ENCODE measurements at places on chromosomes 16 and 17.
A peak's percentile ranks its signal among the peaks of the same experiment; 100 is the strongest.

DNA sequence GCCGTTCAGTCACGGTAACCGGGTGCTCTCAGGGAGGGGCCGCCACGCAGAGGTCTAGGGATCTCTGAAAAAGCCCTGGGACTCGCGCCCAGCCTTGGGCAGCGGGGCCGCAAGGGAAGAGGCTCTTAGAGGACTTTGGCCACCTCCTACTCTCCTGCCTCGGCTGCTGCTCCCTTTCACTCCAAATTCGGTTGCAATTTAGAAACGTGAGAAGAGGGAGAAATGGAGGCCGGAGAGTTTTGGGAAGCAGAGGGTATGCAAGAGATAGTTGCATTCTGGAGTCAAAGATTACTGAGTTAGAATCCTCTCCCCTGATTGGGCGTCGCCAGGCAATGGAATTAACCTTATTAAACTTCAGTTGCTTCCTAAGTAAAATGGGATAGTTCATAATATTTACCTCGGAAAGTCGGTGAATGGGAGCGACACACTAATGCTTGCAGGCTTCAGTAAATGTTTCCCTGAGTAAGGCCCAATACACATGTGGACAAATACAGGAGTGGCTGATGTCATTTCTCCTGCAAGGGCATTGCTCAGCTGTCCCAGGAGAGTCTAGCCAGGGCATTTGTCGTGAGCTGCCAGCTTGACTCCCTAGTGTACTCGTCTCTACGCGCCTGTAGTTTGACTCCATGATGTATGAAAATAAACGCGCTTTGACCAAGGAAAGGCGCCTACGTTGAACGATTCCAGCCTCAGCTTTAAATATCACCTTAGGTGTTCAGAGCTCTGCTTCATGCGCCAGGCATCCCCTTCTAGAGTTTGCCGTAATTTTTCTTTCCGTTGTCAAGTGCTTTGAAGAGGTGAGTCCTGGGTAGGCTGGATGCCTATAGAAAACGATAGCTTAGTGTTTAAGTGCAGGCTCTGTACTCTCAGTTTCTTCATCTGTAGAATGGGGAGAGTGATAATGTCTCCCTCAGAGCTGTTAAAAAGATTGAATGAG, 667 bp downstream of the OGFOD1 start:
- peak; percentile 15 for DNase-seq

GRCh38 chr16:7086822-7087616, 245.6 kb upstream of the RBFOX1 start:
- DNase-seq, result no peak

DNA sequence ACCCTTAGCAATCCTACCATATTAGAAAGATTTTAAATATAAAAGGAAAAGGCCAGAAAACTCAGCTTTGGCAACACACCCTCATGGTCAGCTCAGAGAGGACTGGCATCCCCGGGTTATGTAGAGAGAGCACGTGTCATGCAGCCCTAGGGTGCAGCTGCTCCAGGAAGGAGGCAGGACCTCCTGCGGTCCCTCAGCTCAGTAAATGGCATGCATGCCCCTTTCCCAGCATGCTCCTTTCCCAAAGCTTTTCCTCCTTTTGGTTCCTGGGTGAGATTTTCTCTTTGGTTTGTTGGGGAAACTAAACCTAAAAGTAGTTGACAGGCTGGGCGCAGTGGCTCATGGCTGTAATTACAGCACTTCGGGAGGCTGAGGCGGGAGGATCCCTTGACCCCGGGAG, 3.9 kb downstream of the GAN start:
- DNase-seq, result no peak

DNA sequence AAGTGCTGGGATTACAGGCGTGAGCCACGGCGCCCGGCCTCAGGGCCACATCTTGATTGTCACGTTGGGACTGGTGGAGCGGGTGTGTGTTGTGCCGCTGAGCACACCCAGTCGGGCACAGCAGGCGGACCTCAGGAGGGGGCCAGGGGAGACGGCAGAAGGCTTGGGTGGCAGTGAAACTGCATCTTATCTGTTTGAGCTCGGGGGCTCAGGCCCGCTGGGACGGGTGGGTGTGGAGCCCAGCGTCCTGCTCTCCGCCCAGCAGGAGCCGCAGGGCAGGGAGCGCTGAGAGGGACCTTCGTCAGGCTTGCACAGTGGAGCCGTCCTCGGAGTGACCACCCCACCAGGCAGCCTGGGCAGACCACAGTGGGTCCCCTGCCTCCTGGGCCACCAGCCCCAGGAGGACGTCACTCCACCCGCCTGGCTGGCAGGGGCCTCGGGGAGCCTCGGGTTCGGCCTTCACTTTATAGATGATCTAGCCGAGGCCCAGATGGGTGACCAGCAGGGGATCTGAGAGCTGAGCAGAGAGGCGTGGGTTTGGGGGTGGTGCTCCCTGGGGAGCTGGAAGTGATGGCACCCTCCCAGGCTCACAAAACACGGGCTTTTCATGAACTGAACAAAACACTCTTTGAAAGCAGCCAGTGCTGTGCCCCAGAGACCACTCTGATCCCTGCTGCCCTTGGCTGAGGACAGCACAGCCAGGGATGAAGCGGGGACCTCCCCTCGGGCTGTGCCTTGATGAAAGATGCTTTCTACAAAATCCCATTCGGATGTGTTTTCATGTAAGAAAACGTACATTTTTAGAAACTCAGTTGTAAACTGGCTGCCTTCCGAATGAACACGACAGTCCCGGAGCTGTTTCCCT, 181.1 kb downstream of the SEC14L1 start:
- no peak for DNase-seq

DNA sequence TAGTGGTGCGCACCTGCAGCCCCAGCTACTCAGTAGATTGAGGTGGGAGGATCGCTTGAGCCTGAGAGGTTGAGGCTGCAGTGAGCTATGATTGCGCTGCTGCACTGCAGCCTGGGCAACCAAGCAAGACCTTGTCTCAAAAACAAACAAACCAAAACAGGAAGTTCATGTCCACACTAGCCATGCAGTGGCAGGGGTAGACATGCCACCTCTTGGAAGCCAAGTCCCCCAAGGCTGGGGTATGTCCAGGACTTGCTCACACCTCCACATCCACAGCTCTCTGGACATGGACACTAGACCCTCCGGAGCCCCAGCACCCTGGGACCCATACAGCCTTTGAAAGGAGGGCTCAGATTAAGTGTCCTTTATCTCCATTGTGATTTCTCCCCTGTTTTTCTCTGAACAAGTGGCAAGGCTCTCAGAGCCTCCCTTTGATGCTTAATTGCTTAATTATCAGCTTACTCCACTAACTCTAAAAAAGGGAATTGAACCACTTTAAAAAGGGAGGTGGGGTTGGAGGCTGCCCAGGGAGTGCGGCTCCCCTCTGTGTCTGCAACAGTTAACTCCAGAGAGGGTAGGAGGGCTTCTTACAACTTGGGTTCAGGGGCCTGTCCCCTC, 424.6 kb upstream of the C16orf82 start:
- DNase-seq, result no peak

DNA sequence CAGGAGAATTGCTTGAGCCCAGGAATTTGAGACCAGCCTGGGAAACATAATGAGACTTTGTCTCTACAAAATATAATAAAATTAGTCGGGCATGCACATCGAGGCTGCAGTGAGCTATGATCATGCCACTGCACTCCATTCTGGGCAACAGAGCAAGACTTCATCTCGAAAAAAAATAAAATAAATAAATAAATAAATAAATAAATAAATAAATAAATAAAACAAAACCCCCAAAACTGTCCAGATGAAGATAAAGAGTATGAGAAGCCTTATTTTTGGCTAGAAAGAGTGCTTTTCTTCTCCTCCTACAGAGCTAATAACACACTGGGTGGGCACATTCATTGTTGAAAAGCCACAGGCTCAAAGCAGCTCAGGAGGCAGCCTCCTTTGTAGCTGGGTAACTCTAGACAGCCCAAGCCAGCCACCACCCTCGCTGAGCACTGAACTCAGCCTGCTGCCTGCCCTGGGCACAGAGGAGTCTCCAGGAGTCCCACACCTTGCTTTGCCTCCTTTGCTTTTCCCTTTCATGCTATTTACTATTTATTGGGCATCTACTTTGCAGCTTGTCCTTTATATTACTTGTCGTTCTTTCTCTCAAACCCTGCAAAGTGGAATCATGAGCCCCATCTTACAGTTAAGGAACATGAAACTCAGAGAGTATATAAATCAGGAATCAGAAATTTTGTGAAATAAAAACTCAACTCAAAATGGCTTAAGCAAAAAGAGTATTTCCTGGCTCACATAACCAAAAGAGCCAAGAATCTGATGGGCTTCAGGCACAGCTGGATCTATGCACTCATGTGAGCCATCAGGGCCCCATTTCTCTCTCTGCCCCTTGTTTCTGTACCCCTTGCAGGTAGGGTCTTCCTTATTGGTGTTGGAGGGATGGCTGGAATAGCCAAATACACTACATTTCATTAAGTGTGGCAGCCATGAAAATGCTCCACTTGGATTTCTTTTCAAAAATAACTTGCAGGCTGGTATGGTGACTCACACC, 18.1 kb upstream of the C16orf87 start:
- no peak for DNase-seq

DNA sequence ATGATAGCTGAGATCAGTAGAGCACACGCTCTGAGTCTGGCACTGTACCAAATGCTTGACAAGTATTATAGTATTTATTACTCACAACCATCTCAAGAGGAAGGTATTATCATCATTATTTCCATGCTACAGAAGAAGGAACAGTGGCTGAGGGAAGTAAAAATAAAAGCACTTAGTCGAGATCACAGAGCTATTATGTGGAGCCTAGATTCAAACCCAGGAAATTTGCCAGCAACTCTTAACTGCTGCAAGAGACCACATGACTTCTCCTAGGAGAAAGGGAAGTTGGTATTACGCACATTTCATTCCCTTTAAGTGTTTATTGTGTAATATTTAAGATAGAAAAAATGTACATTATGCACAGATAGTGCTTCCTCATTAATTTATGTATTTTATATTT, 1.0 kb upstream of the RHOT1 start:
- DNase-seq, result no peak

DNA sequence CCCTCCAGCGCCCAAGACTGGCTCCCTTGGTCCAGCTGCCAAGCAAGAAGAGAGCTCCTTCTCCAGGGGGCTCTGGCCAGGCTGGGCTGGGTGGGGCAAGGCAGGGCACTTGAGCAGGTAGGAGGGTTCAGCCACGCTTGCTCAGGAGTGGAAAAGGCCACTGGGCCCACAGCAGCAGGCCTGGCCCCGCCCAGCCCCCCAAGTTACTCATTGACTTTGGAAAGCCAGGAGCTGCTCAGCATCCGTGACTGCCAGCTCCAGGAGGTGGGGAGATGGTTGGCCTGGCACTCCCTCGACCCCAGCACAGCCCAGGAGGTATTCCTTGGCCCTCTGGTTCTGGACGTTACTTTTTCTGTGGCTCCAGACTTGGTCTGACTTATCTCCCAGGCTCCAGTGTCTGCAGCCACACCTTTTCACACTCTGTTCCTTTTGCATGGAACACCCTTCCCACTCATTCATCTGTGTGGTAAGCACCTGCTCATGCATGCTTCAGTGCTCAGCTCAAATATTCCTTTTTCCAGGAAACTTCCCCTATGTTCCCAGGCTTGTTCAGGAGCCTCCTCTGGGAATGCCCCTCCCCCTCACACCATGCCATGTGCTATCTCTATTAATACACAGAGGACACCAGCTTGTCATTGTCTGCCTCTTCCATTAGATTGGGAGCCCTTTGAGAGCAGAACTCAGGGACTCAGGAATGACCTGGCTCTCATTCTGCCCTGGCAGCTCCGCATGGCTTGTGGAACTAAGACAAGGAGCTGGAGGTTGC, at the start of gene CDH16:
Gene CDH16, minus strand, starts transcription at position 83 of the 766 bp plus-strand sequence. CDS start 820 bp downstream, outside the sequence.
- DNase-seq, result no peak

GRCh38 chr17:1034652-1035210, 37.8 kb downstream of the TIMM22 start:
- DNase-seq, result no peak

DNA sequence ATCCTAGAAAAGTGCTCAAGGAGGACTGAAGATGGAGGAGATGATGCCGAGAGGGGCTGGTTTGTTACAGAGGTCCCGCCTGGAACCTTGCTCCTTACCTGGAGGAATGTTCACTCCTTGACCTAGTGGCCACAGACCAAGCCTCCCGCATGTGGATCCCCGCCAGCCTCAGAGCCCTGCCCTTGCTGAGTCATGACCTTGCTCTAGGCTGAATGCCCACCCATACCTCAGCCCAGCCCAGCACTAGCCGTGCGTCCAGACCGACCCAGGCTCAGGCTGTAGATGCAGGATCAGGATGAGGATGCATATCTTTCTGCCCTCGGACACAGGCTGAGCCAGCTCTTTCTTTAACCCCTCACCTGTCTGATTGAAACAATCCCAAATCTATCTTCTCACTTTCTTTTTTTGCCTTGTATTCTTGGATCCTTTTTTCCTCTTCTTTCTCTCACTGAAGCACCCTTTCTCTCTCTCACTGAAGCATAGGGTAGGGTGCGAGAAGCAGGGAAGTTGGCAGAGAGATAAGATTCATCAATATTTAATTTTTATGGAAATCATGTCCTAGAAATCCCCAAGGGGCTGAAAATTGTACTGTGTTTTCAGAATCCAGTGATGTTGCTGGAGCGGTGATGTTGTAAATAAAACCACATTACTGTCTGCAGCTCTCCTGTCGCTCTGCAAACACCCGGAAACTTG, 34.9 kb downstream of the WSCD1 start:
- DNase-seq, result no peak

DNA sequence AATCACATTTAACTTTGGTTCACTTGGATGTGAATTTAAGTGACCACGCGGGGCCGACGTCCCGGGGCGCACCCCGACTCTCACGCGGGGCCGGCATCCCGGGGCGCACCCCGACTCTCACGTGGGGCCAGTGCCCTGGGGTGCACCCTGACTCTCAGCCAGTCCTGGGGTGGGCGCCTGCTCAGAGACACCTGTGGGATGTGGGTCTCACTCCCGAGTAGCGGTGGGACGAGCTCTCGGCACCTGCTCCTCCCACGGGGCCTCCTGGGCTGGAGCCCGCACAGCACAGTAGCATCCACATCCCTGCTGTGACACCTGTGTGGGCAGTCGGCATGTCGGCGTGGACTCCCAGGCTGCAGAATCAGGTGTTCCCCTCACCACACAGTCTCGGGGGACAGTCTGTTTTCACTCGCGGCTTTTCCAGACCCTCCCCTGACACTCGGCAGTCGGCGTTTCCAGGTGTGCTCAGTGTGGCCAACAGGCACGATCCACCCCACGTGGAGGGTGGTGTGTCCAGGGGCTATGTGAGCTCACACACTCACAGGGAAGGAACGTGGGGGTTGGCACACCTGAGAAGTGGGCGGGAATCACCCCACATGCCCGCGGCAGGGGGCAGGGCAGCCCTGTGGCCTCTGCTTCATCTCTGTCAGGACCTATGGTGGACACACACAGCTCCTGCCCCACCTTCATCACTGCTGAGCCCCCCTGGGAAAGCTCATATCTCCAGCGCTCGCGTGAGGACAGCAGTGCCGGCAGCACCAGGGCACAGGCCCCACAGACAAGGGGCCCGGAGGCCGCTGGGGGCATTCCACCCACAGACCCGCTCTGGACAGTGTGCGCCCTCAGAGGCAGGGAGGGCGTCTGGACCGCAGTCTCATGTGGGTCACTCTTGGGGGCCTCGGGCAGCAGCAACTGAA, 51.8 kb downstream of the LMF1 start:
- DNase-seq, result no peak
